ENCODE measurements at places on chromosomes 12 and 14. TPM values are rescaled to one million over a fixed set of nuclear protein-coding genes. Genes with fewer than 3 reads are reported as not detected.

The PIWIL1 gene
- not detected for total RNA-seq

The VRTN gene
- total RNA-seq, result not detected

The FAM181A gene
- total RNA-seq, result not detected

The CBLN3 gene
- total RNA-seq, result 1.1 TPM

The OTX2 gene
- total RNA-seq, result not detected

Data from NCI-H460 (cell line).